Sciatic nerve (tissue), 2 donors: ENCODE measurements at places on chromosomes 4 and X.
A peak's percentile ranks its signal among the peaks of the same experiment; 100 is the strongest.

DNA sequence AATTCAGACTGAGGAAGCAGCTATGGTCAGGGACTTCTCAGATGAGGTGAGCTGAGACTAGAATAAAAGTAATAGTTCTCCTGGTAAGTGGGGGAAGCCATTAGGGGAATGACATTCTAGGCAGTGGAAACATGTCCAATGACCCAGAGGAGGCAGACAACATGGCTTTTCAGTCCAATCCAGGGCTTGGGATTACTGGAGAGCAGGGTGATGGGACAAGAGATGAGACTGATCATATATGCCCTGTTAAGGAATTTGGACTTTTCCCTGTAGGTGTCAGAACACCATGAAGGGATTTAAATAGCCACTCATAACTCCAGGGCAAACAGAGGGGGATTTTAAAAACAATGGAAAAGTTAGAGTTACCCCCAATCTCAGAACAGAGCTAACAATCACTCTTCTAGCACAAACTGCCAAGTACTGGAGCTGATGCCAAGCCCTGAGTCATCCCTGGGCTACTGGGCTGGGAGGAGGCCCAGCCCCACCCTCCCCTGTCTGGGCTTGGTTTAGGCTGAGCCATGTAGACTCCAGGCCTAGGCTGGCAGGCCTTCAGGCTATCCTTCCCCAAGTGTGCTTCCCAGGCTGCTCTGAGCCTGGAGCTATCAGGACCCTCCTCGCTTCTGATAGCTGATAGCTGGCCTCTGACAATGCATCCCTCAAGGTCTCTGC is 22.7 kb upstream of the MSN start:
- DNase-seq: peak; percentile 89

GRCh38 chr4:74093981-74094623 is 4.9 kb downstream of the CXCL2 start:
- DNase-seq: no peak

- DNase-seq: no peak
Observed at GRCh38 chrX:139889760-139890159, 43.1 kb downstream of the ATP11C start.

- DNase-seq: no peak
Observed at GRCh38 chrX:123185721-123186120, 1.6 kb downstream of the GRIA3 start.

DNA sequence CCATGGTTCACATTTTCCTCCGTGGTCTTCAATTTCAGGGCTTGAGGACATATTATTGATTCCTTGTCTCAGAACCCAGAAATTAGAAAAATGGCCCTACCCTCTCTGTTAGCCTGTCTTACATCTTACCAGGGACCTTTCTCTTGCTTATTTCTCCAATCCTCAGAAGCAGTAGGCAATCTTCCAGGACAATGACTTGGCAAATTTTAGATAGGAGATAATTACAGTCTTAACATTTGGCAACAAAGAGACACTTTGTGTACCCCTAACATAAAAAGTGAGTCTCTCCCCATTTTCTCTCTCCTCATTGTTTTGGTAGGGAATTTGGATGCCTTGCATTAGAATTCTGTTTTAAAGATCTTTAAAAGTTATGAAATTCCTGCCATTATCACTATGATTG is 778.1 kb upstream of the SLIT2 start:
- DNase-seq: no peak

GRCh38 chr4:98961770-98962169 is 32.8 kb upstream of the EIF4E start:
- no peak for DNase-seq

GRCh38 chrX:96770315-96770714 is 85.7 kb downstream of the DIAPH2 start:
- no peak for DNase-seq

DNA sequence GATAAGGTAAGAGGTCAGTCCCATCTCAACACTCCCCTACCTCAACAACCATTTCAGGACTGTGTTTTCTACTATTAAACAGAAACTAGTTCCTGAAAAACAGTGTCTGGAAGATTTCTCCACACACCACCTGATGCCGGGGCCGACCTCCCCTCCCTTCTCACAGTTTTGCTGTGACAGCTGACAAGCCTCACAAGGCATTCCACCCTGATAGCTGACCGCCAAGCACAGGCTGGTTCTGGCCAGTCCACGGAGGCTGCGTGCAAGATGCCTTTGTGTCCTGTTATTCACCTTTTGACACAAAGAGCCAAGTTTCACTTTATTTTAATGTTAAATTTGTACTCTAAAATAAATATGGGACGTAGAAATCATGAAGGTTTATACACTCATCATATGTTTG is 758.6 kb downstream of the PDHA2 start:
- DNase-seq: no peak

GRCh38 chr4:136301749-136302495 is 1230.4 kb downstream of the PCDH18 start:
- no peak for DNase-seq

- DNase-seq: no peak
Observed at GRCh38 chrX:153580700-153581386, 18.1 kb downstream of the CCNQ start.

- DNase-seq: no peak
Observed at GRCh38 chr4:2482693-2483092, 13.8 kb downstream of the RNF4 start.

- no peak for DNase-seq
Observed at GRCh38 chr4:10743357-10743756, 58.8 kb upstream of the CLNK start.

DNA sequence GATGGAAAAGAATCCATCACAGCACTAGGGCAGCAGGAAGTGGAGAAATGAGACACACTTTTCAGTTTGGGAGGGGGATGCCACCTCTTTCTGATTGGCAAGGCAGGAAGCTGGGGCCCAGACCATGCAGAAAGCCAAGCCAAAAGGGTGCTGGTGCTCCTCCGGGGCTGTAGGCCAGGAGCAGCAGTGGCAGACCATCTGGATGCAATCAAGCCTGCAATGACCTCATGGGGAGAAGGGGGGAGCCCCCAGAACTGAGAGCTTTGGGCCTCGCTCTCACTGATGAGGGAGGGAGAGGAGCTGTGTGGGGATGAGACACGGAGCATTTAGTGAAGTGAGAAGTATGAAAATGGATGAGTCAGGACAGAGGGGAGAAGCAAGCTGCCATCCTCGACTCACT is 141.3 kb upstream of the NALF2 start:
- DNase-seq: peak; percentile 68

DNA sequence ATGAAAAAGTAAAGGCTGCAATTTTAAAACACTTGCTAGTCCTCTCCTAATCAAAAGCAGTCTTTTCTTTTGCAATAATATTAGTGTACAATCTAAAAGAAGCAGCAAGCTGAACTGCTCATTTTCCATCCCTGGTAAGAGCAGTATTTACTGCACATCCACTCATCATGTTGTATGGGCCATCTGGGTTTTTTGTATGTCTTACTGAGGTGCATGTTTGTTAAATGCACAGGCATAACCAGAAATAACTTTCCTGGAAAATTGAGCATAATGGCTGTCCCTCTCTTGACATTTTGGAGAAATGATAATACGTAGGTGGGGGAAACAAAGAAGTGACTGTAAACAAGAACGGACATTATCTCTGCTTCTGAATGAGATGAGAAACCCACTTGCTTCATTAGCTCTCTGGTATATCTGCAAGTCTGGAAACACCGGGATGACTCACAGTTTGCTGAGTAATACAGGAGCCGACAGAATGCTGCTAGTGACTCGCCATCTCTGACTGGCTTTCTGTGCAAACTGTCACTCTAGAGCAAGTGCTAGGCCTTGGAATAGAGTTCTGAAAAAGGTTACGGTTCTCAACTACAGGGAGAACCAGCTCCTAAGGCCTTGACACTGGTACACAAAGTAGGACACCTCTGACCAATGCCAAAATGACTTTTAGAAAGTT is 85.7 kb upstream of the MTM1 start:
- DNase-seq: no peak

DNA sequence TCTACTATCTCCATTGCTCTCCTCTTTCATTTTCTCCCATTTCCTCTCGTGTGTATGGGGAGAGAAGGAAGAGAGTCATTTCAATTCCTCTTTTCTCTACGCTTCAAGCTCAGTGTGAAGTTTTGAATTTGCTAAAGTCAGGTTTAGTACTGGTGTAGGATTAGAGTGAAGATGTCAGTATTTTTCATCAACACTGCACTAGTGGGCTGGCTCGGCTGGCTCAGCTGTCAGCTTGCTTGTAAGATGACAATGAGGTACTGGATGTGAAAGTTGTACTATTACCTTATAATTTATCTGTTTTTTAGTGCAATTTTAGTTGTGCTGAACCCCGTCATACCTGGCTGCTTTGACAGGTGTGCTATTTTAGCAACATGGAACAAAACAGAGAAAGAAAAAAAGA is 2.1 kb upstream of the SH2D1A start:
- no peak for DNase-seq

DNA sequence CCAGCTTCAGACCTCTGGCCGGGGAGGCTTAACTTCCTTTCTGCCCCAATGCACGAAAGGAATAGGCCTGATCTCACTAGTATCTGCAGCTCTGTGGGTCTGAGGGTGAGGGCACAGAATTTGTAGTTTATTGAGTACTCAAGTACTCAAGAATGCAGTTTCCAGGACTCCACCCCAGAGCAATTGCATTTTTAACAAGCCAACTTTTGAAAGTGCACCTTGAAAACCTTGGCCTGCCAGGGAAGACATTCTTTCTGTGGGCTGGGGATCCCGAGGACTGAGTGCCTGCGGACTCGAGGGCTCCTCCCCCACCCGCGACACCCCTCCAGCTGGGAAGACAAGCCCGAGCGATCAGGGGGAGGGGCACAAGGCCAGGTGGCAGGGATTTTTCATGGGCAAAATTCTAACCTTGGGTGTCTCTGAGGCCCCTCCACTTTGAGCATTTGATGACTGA is 22.4 kb downstream of the RS1 start:
- DNase-seq: no peak

DNA sequence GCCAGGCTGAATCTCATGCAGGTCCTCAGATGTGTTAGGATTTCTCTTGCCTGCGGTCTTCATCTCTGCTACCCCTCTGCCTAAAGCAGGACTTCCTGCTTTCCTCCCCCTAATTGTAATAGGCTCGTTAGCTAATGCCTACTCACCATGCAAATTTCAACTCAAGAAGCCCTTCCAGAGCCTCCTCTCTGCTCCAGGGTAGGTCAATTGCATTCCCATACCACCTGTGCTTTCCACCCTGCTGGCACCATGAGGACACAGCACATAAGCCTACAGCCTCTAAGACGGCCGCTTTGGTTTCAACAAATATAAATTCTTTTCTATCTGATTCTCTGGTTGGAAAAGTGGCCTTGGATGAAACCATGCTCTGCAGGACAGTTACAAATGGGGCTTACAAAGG is 93.9 kb downstream of the QDPR start:
- DNase-seq: no peak

DNA sequence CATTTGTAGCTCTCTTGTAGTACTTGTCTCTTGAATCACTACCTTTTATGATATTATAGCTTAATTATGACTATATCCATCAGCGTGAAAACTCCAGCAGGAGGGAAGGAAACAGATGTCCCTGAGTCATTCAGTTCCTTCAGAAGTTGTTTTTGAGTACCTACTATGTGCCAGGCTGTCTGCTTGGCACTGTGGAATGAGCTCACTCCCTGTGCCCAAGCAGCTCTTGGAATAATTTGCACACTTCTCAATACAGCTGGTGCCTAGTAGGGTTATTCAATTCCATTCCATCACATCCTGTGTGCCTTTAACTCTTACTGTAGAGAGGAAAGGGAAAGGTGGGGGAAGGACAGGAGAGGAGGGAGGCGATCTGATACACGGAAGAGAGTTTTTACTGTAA is 77.1 kb downstream of the NFKB1 start:
- no peak for DNase-seq

- DNase-seq: no peak
Observed at GRCh38 chr4:7052923-7053715, 9.9 kb downstream of the TADA2B start.

GRCh38 chr4:62923783-62924182 is 1485.5 kb downstream of the TECRL start:
- no peak for DNase-seq

DNA sequence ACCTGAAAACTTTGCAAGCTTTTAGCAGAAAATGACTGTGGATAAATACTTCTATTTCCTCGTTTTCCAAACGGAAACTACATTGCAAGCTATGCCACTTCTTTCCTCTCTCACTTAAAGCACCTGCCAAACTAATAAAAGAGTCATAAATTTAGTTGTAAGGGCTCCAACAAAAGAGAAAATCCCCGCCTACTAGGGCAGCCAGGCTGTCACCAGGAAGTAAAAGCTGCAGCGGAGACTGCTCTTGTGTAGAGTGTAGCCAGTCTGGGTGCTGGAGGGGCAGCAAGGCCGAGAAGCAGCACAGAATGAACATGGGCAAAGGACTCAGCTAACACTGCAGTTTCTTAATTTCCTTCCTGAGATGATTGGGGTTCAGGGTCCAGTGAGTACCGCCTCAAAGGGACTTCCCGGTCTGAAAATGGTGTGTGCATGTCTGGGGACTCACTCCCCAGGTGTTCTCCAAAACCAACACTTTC is 89.3 kb upstream of the MAML3 start:
- no peak for DNase-seq

DNA sequence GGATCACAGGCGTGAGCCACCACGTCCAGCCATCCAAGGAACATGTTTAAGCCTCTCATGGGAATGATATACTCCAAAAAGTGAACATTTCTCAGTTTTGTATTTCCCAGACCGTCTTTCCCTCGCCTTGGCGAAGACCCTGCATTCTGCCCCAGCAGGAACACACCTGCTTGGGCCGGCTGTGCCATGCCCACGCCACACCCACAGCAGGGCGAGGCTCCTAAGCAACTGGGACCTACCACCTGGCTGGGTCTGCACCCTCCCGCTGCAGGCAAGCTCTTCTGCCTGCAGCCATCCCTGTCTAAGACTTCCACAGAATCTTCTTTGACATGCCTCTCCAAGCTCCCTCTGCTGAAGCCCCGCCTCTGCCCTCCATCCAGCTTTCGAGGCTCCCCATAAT is 3.6 kb downstream of the CCNQ start:
- no peak for DNase-seq

- no peak for DNase-seq
Observed at GRCh38 chr4:78439328-78439727, 112.2 kb upstream of the ANXA3 start.

GRCh38 chr4:6109842-6110560 is 90.3 kb downstream of the JAKMIP1 start:
- no peak for DNase-seq

- no peak for DNase-seq
Observed at GRCh38 chr4:141131723-141132071, 1.6 kb downstream of the RNF150 start.

- no peak for DNase-seq
Observed at GRCh38 chr4:26325191-26325590, 4.4 kb downstream of the RBPJ start.

DNA sequence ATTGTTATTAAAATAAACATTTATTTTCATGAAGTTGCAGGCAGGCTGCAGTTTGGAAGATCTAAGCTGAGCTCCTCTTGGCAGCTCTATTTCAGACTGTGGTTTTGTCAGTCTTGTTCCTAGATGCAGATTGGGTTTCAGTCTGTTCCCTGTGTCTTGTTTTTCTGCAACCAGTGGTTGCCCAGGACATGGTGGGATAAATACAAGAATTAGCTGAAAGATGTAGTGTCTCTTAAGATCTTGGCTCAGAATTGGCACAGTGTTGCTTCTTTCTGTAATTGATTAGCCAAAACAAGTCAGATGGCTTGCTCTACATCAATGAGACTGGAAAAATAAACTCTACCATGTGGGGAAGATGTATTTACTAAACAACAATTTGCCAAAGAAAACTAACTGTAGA is 283.0 kb upstream of the BOD1L1 start:
- DNase-seq: no peak

- DNase-seq: no peak
Observed at GRCh38 chr4:103144926-103145325, 45.3 kb upstream of the BDH2 start.

- no peak for DNase-seq
Observed at GRCh38 chr4:8294775-8295174, 25.2 kb downstream of the HTRA3 start.
